ENCODE measurements at places on chromosomes 1 and 21.

DNA sequence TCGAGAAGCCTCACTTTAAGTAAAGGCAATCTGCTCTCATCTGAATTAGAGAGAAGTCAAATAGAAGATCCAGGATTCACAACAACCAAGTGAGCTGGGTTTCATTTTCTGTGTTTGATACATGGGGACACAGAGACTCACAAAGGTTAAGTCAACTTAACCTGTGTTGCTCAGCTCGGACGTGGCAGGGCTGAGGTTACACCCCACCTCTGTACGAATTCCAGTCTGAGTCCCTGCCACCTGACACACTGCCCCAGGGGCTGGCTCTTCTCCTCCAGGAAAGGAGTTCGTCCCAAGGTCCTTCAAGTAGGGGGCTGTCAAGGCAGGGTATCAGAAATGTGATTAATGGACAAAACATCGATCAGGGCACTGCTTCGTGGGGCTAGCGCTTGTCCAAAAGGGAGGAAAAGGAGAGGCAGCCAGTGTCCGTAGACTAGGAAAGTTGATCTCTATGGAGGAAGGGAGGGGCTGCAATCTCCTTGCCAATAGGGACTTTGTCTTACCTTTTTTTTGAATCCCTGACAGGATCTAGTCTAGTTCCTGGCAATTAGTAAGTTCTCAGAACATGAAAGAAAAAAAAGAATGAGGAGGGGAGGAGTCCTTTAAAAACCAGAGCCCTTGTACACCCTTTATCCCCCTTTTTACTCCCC lies 116.4 kb downstream of the CNIH3 start:
- no peak for DNase-seq

GRCh38 chr1:15188678-15189077 lies 35.1 kb downstream of the TMEM51 start:
- no peak for DNase-seq

DNA sequence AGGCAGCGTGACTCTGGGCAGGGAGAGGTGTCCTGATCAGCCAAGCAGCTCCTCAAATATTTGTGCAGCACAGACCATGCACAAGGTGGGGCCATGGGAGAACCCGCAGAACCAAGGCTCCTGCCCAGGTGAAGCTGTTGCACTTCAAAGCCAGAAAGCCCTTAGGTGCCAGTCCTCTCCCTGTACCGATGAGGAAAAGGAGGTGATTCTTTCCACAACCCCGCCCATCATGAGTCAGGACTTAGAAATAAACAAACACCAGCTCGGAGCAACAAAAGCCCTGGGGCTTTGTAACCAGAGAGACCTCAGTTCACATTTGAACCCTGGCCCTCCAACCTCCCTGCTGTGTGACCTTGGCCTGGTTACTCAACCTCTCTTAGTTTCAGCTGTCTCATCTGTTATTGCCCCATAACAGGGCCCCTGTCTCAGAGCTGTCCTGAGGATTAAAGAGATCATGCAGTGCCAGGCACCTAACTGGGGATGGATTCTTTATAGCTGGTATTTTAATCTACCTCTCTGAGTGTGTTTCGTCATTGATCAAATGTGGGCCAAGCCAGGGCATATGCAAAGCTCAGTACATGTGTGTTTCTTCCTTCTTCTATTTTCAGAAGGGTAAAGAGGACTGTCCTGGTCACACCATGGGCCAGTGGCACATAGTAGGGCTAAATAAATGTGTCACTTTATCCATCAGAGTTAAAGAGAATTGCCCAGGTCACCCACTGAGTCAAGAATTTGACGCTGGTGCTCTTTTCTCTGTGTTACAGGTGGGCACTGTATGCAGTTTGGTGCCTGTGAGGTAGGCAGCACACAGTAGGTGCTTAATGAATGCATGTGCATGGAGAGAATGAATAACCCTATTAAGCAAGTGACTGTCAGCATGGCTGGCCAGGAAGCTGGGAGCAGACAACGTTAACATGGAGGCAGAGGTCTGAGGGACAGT lies 1.4 kb downstream of the LDLRAD1 start:
- no peak for DNase-seq

DNA sequence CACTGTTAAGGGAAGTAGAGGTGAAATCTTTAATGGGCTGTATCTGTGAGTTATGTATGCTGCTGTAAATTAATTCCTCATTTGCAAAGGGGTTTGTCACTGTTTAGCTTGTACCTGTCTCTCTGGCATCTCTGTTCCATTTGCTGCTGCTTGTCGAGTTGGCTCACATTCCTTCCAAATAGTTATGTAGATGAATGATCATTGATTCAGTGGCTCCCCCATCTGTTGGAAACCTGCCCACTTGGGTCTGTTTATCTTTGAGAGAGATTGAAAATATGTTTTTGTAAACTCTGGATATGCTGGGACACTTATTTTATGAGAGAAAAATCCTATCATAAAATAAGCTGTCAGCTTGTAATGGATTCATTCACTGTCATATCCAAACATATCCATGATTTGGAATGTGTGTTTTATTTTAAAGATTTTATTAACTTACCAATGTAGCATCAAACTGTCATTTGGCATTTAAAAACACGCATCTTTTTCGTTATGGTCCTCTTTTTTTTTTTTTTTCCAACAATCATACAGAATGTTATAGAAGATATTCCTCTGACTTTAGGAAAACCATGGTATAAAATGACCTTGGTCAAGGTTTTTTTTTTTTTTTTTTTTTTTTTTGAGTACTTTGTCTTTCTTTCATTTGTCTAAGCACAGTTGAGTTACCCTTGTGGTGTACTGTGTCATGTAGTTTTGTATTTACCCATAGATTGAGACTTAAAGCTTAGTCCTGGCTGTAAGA lies 3.5 kb downstream of the RYR2 start:
- DNase-seq: no peak

GRCh38 chr1:21630571-21631343 lies 38.4 kb downstream of the RAP1GAP start:
- DNase-seq: no peak

- no peak for DNase-seq
Observed at GRCh38 chr1:109399326-109399957, 1.7 kb upstream of the SORT1 start.

DNA sequence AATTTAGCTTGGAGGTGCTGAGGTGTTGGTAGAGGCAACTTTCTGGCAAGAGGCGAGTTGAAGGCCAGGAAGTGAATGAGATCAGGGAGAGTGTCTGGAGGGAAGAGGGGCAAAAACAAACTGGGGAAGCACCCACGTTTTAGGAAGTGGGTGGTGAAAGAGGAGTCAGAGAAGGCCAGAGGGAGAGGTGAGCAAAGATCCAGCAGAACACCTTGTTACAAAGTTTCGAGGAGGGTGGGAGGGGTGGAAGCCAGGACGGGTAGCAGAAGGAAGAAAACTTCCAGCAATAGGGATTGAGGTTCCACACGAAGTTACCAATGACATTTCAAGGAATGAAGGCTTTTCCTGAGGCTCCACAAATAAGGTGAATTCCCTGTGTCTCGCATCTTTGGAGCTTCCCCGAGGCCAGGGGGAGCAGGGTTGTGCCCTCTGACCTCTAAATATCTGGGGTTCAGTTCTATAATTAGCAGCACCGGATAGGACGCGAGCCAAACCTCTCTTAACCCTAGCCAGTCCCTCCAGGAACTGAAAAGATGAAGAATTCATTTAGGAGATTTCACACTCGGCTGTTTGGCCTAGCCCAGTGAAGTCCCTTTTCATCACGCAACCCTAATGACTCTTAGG lies 578 bp upstream of the SESN2 start:
- DNase-seq: no peak

Measured in stimulated activated CD4-positive, alpha-beta T cell treated with anti-CD3 and anti-CD28 coated beads, Interleukin-1b, Interleukin-23, amount 100 ng/mL, for 1 hour (primary cell).